Right kidney (tissue), 9 donors: ENCODE measurements at places on chromosomes 3 and 15.

GRCh38 chr3:40187945-40188344, 121.6 kb upstream of the EIF1B start:
- DNase-seq: no peak

GRCh38 chr15:71743861-71744382, 66.4 kb upstream of the NR2E3 start:
- DNase-seq: no peak

DNA sequence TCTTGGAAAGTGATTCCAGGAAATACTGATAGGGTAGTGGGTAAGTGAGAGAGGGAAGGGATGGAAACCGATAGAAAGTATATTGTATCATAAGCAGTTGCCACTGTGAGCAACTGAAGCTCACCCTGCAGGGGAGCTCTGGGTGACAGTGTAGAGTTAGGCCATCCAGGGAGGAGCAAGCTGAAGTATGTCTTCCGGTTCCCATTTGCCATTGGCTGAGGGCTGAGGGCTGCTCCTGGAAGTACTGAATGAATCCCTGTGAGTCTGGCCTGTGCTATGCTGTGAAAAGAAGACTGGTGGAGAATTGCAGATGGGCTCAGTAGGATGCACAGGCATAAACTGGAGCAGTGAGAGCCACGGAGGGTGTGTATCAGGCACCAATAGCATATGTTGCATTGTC, 348.3 kb downstream of the MFSD1 start:
- DNase-seq: no peak

- DNase-seq: no peak
Measured at GRCh38 chr3:129017484-129017899, 16.4 kb downstream of the EFCC1 start.

- no peak for DNase-seq
Measured at GRCh38 chr3:25503898-25504301, 75.8 kb downstream of the RARB start.
